Bronchial epithelial cell (primary cell): ENCODE measurements at places on chromosomes 16 and 17.

DNA sequence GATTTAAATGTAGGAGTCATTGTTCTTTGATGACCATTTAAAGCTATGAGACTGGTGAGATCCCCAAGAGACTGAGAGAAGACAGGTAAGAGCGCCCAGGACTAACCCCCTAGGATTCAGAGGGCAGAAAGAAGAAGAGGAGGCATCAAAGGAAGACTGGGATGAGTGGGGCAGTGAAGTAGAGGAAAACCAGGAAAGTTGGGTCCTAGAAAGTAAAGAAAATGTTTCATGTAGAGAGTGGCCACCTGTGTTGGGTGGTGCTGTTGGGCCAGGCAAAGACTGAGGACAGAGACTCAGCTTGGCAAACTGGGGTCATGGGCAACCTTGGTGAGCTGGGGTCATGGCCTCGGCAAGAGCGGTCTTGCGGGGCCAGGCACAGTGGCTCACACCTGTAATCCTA lies 1.3 kb upstream of the HAP1 start:
- no peak for DNase-seq

- peak; percentile 66 for DNase-seq
Measured at GRCh38 chr17:48791128-48792032, 25.6 kb downstream of the TTLL6 start.

- DNase-seq: peak; percentile 82
Measured at GRCh38 chr17:17119533-17119932, 77.3 kb downstream of the MPRIP start.

- DNase-seq: peak; percentile 99
Measured at GRCh38 chr17:55433029-55433628, 11.5 kb upstream of the MMD start.

DNA sequence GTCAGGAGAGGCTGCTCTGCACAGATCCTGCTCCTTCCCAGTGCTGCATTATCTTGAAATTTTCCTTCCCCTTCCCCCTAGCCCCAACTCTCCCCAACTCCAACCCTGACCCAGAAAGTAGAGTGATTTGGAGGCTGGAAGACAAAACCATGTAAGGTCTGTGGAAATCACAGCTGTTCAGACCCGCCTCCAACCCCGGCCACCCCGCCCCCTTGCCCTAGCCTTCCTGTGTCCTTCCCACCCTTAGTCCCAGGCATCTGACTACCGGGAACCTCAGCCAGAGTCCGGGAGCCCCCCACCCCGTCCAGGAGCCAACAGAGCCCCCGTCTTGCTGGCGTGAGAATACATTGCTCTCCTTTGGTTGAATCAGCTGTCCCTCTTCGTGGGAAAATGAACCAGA lies at the start of gene AOC3:
TSS of gene AOC3 (plus strand) at position 246 of the 400 bp plus-strand sequence. CDS start at position 391, 145 bp downstream.
- DNase-seq: no peak

DNA sequence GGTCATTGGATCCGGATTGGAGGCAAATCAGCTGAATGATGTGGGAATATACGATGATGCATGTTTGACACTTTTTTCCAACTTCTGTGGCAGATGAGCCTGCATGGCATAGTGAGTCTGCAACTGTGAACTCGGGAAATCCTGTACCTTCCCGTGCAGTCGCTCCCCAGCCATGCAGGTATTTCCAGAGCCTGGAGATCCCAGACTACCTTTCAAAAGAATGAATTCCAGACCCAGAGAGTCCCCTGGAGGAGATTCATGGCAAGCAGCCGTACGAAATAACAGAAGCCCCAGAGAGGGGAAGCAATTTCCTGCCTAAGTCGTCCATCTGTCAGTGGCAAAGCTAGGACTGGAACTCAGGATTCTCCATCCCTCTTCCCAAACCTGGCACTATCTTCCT lies 75.7 kb upstream of the FAM20A start:
- no peak for DNase-seq

GRCh38 chr17:64146418-64147109 lies 16.6 kb upstream of the ERN1 start:
- DNase-seq: peak; percentile 87

DNA sequence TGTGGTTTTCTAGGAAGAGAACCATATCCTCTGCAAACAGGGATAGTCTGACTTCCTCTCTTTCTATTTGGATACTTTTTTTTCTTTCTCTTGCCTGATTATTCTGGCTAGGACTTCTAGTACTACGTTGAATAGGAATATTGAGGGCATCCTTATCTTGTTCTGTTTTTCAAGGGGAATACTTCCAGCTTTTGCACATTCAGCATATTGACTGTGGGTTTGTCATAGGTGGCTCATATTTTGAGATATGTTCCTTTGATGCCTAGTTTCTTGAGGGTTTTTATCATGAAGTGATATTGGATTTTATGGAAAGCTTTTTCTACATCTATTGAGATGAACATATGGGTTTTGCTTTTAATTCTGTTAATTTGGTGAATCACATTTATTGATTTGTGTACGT lies 269.8 kb downstream of the MAP2K6 start:
- no peak for DNase-seq

- no peak for DNase-seq
Measured at GRCh38 chr16:10922328-10923145, 19.7 kb downstream of the DEXI start.
